ENCODE measurements at places on chromosomes 7 and 10.

GRCh38 chr10:108250936-108251620 is 1086.6 kb upstream of the SORCS1 start:
- no peak for DNase-seq

- DNase-seq = peak; percentile 57
These were observed 36.7 kb downstream of the ASNS start for GRCh38 chr7:97835296-97836138.

DNA sequence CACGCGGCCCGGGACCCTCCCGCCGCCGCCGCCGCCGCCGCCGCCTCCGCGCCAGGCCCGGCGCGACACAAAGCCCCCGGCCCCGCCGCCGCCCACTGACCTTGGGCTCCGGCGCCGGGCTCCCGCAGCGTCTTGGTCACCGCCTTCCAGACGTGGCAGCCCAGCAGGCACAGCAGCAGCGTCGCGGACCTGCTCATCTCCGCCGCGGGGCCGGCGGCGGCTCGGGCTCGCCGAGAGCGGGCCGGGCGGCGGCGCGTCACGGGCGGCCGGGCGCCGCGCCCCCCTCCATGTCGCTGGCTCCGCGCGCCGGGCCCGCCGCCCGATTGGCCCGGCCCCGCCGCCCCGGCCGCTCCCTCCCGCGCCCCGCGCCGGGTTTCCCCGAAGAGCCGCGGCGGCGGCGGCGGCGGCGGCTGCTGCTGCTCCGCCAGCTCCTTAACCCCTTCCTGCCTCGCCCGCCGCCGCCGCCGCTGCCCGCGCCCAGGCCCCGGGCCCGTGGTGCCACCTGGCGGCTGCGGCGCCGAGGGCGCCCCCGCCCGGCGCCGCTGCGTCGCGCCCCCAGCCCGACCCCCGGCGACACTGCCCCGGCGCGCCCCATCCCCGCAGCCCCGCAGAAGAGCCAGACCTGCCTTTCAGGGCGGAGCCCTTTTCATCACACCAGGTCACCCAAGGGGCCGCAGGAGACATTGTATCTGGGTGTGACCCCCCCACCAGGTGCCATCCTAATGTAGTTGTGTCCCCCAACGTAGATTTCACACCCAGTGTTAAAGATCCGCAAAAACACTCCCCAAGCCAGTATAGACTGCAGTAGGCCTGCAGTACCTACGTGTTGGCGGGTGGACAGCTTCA is at the start of gene FAM171A1:
FAM171A1 (minus strand) TSS at position 434 of the 846 bp plus-strand sequence; CDS start at position 197, 237 bp downstream.
- DNase-seq = peak; percentile 53

DNA sequence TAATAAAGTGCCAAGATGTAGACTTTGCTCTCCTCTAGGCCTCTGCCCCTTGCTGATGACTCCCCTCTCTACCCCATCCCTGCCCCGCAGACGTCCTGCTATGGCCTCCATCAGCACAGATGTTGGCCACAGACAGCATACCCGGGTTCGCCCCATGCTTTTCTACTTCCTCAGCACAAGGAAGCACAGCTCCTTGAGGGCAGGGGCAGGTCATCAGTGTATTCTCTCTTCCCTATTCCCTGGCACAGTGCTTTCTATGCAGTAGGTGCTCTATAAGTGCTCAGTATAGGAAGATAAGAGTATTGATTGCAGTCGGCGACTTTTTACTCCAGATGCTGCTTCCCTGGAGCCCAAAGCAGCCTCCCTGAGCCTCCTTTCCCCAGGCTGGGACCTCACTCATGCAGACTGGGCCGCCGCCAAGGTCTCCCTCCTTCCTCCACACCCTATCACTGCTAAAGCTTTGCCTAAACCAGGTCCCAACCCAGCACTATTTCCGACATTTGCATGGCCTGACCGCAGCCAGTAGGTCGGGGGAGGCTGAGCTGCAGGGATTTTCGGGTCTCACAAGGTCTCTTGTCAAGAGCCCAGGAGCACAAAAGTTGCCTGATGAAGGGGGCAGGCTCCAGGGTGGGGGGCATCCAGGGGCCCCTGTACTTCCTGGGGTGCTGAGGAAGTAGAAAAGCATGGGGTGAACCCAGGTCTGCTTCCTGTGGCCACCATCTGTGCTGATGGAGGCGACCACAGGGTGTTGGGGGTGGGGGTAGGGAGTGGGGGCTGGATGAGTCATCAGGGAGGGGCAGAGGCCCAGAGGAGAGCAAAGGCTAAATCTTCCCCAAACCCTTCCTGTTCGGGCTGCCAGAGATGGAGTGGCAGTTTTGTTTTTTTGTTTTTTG is 8.0 kb downstream of the CALHM3 start:
- DNase-seq = peak; percentile 65

- DNase-seq = no peak
These were observed 423.4 kb upstream of the MGMT start for GRCh38 chr10:129043691-129044090.

DNA sequence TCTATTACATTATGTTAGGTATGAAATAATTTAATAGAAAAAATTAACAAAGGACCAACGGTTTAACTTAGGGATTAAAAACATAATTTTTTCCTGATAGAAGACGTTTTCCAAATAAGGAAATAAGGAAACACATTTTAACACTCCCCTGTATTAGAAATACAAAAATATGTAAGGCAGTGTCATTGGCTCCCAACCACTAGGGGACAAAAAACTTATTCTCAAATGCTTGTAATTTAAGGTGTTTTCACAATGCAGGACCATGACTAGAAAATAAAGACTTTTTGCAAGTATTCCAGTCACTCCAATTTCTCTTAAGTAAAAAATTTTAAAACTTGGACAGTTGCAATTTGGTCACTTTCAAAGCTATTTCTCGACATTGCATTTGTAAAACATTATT is 98.8 kb upstream of the ODAD2 start:
- DNase-seq = no peak

DNA sequence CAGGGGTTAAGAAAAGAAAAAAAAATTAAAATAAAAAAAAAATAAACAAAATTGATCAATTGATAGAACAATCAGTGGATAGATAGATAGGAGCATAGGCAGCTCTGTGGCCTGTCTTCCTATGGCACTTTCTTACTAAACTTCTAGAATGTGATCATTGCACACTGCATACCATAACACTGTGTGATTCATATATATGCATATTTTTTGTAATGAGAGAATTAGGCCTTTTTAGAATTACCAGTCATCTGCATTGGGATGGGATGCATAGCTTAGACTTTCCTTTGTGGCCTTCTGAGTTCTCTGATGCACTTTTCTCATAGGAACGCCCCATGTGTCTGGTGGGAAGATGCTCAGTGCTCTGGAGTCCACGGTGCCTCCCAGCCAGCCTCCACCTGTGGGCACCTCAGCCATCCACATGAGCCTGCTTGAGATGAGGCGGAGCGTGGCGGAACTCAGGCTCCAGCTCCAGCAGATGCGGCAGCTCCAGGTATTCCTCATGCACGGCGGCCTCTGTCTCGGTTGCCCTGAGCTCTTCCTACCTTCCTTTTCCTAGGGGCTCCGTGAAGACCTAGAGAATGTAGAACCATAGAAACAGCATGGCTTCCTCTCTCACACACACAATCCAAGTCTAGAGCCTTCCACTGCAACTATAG is 222.5 kb downstream of the ARHGAP21 start:
- DNase-seq = no peak

- DNase-seq = no peak
These were observed 612.1 kb upstream of the MGMT start for GRCh38 chr10:128854963-128855362.

GRCh38 chr7:27048438-27048837 is 47.4 kb downstream of the HOXA1 start:
- DNase-seq = no peak

- DNase-seq = no peak
These were observed 45.4 kb downstream of the GNA12 start for GRCh38 chr7:2798669-2799068.

DNA sequence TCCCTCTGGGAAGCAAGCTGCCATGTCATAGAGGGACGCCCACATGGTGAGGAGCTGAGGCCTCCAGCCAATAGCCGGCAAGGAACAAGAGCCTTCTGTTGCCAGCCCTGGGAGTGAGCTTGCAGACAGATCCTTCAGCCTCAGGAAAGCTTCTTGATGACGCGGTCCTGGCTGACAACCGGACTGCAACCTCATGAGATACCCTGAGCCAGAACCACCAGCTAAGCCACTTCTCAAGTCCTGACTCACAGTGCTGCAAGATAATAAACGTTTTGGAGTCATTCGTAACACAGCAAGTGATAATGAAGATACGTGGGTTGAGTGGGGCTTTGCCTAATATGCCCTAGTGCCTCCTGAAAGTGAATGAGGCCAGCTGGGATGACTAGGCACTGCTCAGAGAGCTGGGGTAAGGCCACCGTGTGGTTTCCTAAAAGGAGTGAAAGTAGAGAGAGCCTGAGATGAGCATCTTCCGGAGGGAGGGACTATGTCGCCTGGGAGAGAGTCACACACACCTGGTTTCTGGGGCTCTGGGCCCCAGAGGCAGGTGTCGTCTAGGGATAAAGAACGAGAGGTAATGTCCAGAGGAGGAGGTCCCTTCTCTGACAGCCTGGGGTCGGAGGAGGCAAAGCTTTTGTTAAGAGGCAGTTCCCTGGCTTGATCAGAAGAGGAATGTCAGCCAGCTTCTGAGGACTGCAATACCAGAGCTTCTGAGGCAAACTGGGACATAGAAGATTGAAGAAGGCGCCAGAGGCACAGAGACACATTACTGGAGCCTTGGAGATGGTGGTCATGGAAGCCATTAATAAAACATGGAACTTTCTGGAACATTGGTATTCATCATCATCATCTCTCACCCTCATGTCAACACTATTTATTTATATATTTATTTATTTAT is 53.6 kb downstream of the PYROXD2 start:
- peak; percentile 87 for DNase-seq
